ENCODE measurements at places on chromosomes 6 and 20.

DNA sequence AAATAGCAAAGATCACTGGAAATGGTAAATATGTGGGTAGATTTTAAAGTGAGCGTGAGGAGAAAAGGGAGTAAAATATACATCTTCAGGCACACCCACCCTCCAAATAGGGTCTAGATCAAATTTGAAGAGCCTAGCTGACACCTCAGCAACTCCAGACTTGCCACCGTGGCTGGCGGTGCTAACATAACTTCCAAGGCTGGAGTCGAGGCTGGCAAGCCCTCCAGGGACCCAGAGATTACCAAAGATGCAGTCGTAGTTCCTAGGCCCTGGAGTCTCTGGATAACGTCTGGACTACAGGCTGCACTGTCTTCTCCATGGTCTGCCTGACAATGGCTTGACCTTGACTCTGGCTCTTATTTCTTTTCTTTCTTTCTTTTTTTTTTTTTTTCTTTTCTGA lies 22.5 kb downstream of the TUBB2B start:
- no peak for DNase-seq

- no peak for DNase-seq
These were observed 41.9 kb downstream of the AGPAT4 start for GRCh38 chr6:161232010-161232409.

GRCh38 chr6:164832410-164832809 lies 477.0 kb downstream of the C6orf118 start:
- no peak for DNase-seq

DNA sequence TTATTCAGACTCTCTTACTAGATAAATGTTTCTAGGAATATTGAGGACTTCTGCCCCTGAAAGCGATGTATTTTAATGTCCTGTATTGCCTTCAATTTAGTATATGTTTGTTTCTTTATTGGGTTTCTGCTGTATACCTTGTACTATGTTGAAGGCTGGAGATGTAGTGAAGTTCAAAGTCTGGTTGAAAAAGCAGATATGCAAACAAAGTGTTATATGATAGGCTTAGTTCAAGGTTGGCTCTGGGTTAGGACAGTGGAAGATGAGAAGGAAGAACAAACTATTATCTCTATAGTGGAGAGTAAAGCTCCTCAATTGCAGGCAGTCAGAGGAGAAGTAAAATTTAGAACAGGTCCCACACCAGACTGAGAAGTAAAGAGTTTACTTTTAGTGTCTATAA lies 36.3 kb upstream of the ADGRG6 start:
- no peak for DNase-seq

- no peak for DNase-seq
These were observed 314.6 kb downstream of the CDH26 start for GRCh38 chr20:60272790-60273189.

DNA sequence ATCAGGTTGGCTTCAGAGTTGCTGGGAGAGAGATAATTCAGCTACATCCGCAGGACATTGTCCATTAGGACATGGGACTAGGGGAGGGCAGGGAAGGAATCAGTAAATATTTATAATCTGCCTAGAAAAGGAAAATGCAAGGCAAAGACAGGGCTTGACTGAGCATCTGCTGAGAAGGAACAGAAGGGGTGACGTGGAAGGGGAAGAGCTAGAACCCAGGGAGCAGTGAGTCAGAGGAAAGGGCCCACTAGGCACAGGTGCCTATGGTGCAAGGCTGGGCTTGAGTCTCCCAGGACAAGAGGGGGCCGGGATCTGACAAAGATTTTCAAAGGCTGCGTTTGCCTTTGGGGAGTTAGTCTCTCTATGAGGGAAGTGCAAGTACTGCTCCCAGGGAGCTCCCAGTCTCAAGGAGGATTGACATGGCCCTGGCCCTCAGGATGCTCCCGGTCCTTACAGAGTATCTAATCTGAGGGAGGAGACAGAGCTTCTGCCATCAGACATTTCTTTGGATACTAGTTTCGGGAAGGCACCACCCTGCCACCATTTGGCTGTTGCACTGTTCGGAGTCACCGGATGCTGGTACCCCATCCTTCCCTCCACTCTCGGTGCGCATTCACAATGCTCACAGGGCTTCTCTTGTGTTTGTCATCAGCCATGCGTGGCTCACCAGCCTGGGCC lies 21.9 kb downstream of the VEGFA start:
- no peak for DNase-seq

- DNase-seq: no peak
These were observed 1503.2 kb downstream of the HACE1 start for GRCh38 chr6:103356531-103356930.

DNA sequence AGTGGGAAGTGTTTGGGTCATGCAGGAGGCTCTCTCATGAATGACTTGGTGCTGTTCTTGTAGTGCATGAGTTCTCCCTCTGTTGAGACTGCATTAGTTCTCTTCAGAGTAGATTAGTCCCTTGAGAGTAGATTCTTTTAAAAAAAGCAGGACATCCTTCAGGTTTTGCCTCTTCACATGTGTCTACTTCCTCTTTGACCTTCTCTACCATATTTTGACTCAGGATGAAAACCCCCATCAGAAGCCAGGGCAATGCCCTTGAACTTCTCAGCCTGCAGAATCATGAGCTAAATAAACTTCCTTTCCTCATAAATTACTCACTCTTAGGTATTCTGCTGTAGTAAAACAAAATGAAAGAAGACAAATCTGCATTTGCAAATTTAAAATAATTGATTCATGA lies 170.3 kb downstream of the CD109 start:
- no peak for DNase-seq

DNA sequence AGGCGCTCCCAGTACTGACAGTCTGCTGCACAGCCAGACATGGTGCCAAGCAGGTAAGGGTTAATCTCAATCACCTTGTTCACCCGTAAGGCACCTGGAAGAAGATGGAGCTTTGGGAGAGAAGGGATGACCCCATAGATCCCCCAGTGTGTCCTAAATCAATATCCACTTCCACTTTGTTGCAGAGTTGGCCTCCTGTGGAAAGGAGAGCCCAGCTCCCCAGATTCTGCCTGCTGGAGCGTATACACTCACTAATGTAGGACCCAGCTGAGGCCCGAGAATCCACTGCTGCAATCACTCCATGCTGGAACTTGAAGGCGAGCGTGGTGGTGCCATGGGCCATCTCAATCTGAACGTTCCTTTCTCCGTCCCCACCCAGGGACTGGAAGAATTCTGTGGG lies 1.2 kb downstream of the PSMB8 start:
- no peak for DNase-seq

DNA sequence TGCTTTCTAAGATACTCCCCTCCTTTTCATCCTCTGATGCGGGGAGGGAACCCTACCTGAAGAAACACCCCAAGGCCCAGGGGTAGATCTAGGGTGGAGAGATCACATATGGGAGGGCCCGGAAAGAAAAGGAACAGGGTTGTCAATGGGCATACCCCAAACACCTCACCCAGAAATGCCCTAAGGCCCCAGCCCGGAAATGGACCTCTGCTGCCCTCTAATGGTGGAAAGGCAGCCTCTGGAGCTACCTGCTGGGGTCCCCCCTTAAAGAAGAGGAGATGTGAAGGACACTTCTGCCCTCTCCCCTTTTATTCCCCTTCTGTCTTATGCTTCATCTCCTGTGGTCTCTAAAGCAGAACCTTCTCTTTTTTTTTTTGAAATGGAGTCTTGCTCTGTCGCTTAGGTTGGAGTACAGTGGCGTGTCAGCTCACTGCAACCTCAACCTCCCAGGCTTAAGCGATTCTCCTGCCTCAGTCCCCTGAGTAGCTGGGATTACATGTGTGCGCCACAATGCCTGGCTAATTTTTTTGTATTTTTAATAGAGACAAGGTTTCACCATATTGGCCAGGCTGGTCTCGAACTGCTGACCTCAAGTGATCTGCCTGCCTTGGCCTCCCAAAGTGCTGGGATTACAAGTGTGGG lies 458 bp upstream of the ARMC12 start:
- DNase-seq: peak; percentile 87

DNA sequence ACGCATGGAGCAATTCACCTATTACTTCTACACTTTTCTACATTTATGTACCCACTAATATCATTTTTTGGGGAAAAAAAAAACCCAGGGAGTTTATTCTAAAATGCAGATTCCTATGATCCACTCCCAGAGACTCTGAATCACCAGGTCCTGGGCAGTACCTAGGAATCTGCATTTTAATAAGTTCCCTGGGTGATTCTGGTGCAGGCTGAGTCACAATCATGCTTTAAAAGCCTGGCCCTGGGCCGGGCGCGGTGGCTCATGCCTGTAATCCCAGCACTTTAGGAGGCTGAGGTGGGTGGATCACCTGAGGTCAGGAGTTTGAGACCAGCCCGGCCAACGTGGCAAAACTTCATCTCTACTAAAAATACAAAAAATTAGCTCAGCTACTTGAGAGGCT lies 43.3 kb upstream of the MLN start:
- DNase-seq: no peak

GRCh38 chr6:2480267-2480966 lies 235.0 kb upstream of the GMDS start:
- DNase-seq: peak; percentile 52

DNA sequence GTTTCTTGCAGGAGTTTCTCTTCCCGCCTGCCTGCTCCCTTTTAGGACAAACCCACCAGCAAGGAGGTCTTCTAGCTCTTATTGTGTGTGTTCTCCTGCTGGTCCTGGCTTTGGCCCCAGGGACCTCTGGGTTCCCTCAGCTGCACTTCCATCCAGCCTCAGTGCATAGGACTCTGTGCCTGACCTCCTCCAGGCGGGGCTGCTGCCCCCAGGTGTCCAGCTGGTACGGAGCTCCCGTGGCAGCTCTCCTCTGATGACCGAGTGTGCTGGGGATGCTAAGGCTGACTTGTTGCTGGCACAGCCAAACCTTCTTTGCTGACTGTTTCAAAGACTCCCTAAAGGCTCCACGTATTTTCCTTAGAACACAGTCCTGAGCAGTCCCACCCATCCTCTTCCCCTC lies 167.6 kb upstream of the PROKR2 start:
- DNase-seq: no peak
